Right atrium auricular region (tissue), 2 donors: ENCODE measurements at places on chromosomes 13 and 19. TPM values are rescaled to one million over a fixed set of nuclear protein-coding genes. Genes with fewer than 3 reads are reported as not detected.

- H3K27ac ChIP-seq: no peak overlapping the region
- no peaks in the 10 kb centered on the region for H3K36me3 ChIP-seq
- H3K4me3 ChIP-seq: no peak overlapping the region
Observed at GRCh38 chr13:43981091-43981490, 101.4 kb downstream of the LACC1 start.

Gene C1QTNF9
- 0.67 TPM for total RNA-seq

DNA sequence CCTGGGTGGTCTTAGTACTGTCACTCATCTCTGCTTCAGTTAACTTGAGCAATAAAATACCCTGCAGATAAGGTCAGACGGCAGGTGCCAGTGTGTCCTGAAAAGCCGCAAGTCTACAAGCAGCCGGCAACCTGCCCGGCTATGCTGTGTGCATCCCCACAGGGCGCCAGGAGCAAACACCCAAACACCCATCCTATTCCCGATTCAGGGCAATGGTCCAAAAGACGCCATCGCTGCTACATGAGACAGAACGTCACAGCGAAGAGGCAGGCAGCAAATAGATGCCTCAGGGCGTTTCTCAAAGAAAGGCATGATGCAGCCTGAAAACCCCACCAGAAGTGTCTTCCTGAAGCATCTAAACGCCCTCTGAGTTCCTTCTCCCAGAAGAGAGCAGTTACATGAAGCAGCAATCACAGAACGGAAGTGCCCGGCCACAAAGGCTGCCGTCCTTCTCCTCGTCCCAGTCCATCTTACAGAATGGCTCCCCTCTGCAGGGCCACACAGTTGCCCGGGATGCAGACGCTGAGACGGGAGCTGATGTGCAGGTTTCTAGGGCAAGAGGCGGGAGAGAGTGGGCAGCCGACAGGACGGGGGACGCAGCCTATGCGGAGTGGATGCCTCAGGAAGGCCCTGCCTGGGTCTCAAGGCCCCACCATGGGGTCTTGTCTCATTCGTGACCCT lies 35.1 kb downstream of the RASA3 start:
- H3K4me1 ChIP-seq: no peaks in the 10 kb centered on the region
- no peaks in the 10 kb centered on the region for H3K36me3 ChIP-seq
- H3K27ac ChIP-seq: no peak overlapping the region

GRCh38 chr19:40599902-40600569 lies 1.1 kb upstream of the LTBP4 start:
- peaks cover 82% of the 10 kb centered on the region for H3K4me1 ChIP-seq
- H3K36me3 ChIP-seq: no peaks in the 10 kb centered on the region
- peaks cover 5% of the 10 kb centered on the region for H3K27me3 ChIP-seq
- peak overlapping the region; percentile 11 for H3K4me3 ChIP-seq
- H3K27ac ChIP-seq: peak overlapping the region; percentile 83

DNA sequence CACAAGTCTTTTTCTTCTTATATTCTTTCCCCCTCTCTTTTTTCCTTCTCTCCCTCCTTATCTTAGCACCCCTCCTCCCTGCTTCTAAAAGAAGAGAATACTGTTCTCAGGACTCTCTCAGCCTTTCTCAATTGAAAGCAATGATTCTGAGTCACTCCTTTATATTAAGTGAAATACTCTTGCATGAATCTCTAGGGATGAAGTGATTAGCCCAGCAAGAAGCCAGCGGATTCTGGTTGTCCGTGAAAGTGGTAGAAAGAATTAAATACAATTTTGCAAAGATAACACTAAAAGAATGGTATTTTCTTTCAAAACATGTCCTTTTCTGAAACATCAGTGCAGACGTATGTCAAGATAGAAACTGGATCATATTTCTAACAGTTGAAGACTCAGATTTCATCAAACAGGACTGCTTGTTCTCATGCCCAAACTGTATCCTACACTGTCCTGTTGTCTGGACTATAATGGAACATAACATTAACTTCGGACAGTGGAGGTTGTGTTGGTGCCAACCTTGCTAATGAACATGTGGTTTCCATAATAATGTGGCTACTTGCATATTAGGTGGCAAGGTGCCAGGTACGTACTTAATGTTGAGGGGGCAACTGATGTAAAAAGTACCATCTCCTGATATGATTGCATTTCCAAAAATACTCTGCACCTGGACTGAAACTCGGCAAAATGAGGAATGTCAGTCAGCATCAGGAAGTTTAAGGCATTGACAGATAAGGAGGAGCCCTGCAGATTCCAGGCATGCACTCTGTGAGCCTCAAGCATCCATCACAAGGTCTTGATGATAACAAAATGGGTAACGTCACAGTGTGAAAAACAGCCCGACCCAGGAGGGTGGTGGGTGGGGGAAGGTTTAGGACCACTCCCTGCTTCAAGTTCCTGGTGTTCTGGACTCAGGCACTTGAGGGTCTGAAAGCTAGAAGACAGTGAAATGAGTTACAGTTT lies 357.2 kb downstream of the DLEU7 start:
- no peak for DNase-seq
- H3K36me3 ChIP-seq: no peaks in the 10 kb centered on the region
- H3K27me3 ChIP-seq: no peaks in the 10 kb centered on the region
- no peak overlapping the region for H3K27ac ChIP-seq
- H3K4me3 ChIP-seq: no peak overlapping the region

DNA sequence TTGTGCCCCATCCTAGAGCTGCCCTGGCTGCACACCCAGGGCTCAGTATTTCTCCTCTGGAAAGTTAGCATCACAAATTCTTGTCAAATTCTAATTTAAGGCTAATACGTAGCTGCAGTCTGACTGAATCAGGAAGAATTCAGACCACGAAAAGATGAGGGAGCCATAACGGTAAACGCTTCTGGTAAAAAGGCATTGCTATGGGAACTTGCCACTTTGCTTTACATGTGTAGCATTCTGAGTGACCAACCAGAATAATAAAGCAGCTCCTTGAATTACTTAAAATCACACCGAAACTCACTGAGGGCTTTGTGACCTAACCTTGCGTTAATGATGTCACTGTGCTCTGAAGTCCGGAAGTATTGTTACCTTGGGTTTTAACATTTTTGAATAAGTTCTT lies 286.6 kb upstream of the TMTC4 start:
- no peaks in the 10 kb centered on the region for H3K4me1 ChIP-seq
- no peaks in the 10 kb centered on the region for H3K27me3 ChIP-seq
- no peak overlapping the region for H3K27ac ChIP-seq
- no peak overlapping the region for H3K4me3 ChIP-seq
- no peaks in the 10 kb centered on the region for H3K36me3 ChIP-seq

GRCh38 chr19:8045872-8046568 lies 6.5 kb upstream of the CCL25 start:
- DNase-seq: no peak
- H3K4me1 ChIP-seq: peaks cover 11% of the 10 kb centered on the region
- no peak overlapping the region for H3K27ac ChIP-seq
- H3K4me3 ChIP-seq: no peak overlapping the region

- peaks cover 14% of the 10 kb centered on the region for H3K4me1 ChIP-seq
- DNase-seq: no peak
- H3K27ac ChIP-seq: peak overlapping the region; percentile 77
- H3K36me3 ChIP-seq: no peaks in the 10 kb centered on the region
- H3K27me3 ChIP-seq: no peaks in the 10 kb centered on the region
Observed at GRCh38 chr19:14030997-14031718, 404 bp upstream of the IL27RA start.

DNA sequence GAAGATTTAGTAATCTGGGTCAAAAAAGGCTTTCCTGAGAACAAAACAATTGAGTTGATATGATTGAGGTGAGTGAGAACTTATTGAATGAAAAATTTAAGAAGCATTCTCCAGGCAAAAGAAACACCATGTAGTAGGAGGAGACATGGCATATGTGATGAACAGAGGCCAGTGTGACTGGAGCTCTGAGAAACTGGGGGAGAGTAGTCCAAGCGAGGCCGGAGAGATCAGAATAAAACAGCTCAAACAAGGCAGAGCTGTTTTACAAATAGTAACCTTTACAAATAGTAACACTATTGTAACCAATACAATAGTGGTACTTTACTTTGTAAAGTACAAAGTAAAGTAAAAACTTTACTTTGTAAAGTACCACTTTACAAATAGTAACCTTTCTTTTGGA lies 1159.1 kb downstream of the PCDH9 start:
- H3K27me3 ChIP-seq: no peaks in the 10 kb centered on the region
- no peaks in the 10 kb centered on the region for H3K36me3 ChIP-seq
- no peak overlapping the region for H3K27ac ChIP-seq

GRCh38 chr13:37144661-37145060 lies 39.2 kb upstream of the CSNK1A1L start:
- no peaks in the 10 kb centered on the region for H3K4me1 ChIP-seq
- H3K27ac ChIP-seq: no peak overlapping the region
- DNase-seq: no peak
- H3K4me3 ChIP-seq: no peak overlapping the region

DNA sequence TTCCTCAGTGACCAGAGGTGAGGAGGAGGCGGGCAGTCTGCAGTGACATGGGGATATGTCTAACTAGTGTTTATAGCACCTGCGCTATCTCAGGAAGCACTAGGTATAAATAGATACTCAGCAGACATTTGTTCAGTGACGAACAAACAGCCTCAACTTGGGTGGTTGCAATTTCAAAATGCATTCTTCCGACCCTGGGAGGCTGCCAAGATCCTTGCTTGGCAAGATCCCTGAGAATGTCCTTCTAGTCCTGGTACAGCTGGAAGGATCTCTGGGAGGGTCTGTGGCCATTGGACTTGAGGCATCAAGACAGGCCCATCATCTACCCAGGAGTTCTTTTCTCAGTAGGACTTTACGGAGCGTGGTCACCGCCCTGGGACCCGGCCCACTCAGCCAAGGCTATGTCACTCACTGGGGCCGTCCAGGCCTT lies 299.5 kb downstream of the ZNF536 start:
- no peak overlapping the region for H3K4me3 ChIP-seq
- DNase-seq: no peak
- H3K36me3 ChIP-seq: no peaks in the 10 kb centered on the region
- H3K27me3 ChIP-seq: no peaks in the 10 kb centered on the region

Gene TEX101
- total RNA-seq: not detected

DNA sequence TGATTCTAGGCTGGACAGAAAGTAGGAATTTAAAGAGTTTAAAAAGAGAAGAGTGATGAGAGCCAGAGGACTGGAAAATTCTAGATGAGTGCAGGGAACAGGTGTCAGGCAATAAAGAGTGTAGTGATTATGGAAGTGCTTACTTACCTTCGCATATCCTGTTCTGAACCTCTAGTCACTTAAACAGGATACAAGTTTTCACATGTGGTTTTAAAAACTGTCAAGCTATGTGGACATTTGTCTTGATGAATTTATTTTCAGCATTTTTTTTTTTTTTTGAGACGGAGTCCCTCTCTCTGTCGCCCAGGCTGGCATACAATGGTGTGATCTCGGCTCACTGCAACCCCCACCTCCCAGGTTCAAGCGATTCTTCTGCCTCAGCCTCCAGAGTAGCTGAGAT lies 34.3 kb upstream of the IL17D start:
- no peaks in the 10 kb centered on the region for H3K27me3 ChIP-seq
- peaks cover 3% of the 10 kb centered on the region for H3K36me3 ChIP-seq
- no peak for DNase-seq
- no peaks in the 10 kb centered on the region for H3K4me1 ChIP-seq

DNA sequence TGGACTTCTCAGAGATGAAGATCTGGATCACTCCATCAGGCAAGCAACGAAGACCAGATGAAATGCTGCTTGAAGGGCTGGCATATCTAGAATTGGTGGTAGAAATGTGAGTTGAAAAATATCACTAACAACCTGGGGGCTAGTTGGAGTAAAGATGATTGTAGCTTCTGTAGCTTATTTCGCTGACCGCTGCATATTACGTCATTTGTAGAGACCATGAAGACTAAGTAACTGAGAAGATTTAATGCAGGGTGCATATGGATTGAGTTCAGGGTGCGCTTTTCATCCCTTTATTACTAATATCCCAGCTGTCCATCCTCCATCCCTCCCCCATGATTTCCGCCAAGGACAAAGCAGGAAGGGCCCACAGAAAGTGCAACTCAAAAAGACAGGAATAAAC lies 1364.0 kb downstream of the PCDH9 start:
- DNase-seq: no peak
- no peaks in the 10 kb centered on the region for H3K27me3 ChIP-seq
- no peaks in the 10 kb centered on the region for H3K4me1 ChIP-seq
- H3K36me3 ChIP-seq: no peaks in the 10 kb centered on the region
- no peak overlapping the region for H3K27ac ChIP-seq

- H3K4me1 ChIP-seq: no peaks in the 10 kb centered on the region
- DNase-seq: no peak
- H3K36me3 ChIP-seq: no peaks in the 10 kb centered on the region
Observed at GRCh38 chr13:99626461-99627082, 125.3 kb downstream of the TM9SF2 start.

DNA sequence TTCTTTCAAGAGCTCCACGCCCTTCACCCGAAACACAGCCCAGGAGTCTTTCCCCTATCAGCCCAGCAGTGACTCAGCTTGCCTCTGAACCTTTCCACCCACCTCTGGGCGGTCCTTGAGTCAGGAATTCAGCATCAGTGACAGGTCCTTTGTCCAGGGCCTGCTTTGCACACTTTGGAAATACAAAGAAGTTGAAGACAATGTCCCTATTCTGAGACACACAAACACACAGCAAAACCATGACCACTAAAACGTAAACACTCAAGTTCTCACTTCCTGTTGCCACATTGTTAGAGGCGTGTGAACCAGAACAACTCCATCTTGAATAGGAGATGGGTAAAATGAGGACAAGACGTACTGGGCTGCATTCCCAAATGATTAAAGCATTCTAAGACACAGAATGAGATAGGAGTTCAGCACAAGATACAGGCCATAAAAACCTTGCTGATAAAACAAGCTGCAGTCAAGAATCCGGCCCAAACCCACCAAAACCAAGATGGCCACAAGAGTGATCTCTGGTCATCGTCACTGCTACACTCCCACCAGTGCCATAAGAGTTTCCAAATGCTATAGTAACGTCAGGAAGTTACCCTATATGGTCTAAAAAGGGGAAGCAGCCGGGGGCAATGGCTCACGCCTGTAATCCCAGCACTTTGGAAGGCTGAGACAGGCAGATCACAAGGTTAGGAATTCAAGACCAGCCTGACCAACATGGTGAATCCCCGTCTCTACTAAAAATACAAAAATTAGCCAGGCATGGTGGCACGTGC lies 49.2 kb upstream of the ATP12A start:
- H3K4me1 ChIP-seq: no peaks in the 10 kb centered on the region
- DNase-seq: no peak
- H3K36me3 ChIP-seq: no peaks in the 10 kb centered on the region
- H3K4me3 ChIP-seq: no peak overlapping the region

DNA sequence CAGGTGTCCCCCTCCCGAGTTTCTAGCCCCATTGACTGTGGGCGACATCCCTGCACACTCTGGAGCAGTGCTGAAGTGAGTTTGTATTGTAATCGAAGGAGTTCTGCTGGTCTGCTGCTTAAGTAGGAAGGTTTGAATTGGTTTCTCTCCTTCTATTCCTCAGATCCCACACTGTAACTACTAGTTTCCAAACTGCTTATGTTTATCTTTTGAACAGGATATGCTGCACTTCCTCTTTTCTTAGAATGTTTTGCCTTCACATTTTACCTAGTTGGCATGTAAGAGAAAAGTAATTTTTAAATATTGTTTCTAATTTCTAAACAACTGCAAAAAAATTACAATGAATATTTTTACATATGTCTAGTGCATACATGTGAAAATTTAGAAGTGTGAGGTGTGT lies 511.8 kb downstream of the KLF12 start:
- H3K4me3 ChIP-seq: no peak overlapping the region
- no peak for DNase-seq
- no peak overlapping the region for H3K27ac ChIP-seq
- H3K4me1 ChIP-seq: no peaks in the 10 kb centered on the region
- no peaks in the 10 kb centered on the region for H3K27me3 ChIP-seq
- H3K36me3 ChIP-seq: no peaks in the 10 kb centered on the region

GRCh38 chr13:73141292-73141771 lies 82.5 kb downstream of the KLF5 start:
- H3K27ac ChIP-seq: no peak overlapping the region
- no peaks in the 10 kb centered on the region for H3K4me1 ChIP-seq
- peak overlapping the region; percentile 10 for H3K4me3 ChIP-seq
- H3K27me3 ChIP-seq: no peaks in the 10 kb centered on the region
- no peaks in the 10 kb centered on the region for H3K36me3 ChIP-seq
